ENCODE measurements at places on chromosomes 5 and 9.

GRCh38 chr5:514101-514485, 10.2 kb downstream of the SLC9A3 start:
- DNase-seq: no peak

DNA sequence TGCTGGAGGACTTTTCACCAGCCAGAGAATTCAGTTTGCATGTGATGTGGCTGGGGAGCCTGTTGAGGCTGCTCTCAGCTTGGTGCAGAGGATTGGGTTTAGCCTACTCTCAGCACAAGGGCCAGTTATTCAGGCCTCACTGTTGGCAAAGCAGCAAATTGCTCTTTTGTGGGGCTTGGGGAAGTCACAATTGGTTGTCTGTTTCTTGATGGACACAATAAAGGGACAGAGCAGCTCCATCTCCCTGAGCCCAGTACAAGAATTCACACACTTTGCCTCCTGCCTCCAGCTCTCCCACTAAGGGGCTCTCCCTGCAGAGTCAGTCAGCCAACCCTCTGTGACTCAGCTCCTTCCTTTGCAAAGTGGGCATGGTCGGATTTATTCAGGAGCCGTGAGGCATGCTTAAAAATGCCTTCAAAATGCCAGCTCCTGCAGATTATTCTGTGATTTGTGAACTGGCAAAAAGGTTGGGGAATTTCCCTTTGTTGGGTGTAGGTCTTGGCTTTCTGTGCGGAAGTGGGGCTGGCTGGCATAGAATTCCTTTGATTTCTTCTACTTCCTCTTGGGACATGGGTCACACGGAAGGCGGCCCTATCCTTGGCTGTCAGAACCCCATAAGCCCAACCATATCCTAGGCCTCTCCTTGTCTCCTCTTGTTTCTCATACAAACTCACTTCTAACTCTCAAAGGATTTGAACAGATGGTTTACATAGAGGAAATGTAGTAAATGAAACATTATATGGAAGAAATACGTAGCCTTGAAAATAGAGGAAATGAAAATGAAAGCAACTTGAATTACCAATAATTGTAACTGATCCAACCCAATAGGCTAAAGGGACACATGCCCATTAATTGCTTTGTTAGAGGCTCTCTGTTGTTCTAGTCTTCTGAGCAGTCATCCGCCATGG, 118.7 kb upstream of the CD180 start:
- DNase-seq: no peak

DNA sequence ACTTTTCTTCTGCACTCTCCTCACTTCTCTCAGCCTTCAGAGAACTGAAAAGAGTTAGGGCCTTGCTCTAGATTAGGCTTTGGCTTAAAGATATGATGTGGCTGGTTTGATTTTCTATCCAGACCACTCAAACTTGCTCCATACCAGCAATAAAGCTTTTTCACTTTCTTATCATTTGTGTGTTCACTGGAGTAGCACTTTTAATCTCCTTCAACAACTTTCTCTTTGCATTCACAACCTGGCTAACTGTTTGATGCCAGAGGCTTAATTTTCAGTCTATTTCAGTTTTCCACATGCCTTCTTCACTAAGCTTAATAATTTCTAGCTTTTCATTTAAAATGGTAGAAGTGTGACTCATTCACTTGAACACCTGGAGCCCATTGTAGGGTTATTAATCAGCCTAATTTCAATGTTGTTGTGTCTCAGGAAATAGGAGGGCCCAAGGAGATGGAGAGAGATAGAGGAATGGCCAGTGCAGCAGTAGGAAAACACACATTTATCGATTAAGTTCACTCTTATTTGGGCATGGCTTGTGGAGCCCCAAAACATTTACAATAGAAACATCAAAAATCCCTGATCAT, 5.9 kb downstream of the ATPSCKMT start:
- DNase-seq: no peak

- DNase-seq: no peak
Measured at GRCh38 chr5:109907731-109908130, 218.0 kb downstream of the MAN2A1 start.

DNA sequence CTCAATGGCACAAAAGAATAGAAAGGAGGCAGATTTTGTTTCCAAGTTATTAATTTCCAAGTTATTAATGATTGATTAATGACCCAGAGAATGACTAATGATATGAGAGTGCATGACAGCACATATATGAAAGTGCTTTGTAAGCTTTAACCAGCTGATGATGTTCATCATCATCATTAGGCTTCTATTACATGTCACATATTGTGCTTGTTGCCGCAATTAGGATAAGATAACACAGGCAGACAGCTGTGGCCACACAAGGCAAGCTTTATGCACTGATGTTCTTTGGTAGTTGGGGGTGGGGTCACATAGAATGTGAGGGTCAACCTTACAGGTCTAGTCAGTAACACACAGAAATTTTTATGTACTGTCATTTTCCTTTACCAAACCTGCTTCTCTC, 219.7 kb downstream of the TRPM3 start:
- DNase-seq: no peak

- no peak for DNase-seq
Measured at GRCh38 chr9:32067261-32067660, 317.2 kb upstream of the ACO1 start.
